Activated CD4-positive, CD25-positive, alpha-beta regulatory T cell (primary cell): ENCODE measurements at places on chromosomes 12 and 14.

GRCh38 chr12:109266106-109266879 is 42.8 kb downstream of the FOXN4 start:
- no peak for DNase-seq

GRCh38 chr12:66111605-66112004 is 18.9 kb downstream of the LLPH start:
- no peak for DNase-seq

DNA sequence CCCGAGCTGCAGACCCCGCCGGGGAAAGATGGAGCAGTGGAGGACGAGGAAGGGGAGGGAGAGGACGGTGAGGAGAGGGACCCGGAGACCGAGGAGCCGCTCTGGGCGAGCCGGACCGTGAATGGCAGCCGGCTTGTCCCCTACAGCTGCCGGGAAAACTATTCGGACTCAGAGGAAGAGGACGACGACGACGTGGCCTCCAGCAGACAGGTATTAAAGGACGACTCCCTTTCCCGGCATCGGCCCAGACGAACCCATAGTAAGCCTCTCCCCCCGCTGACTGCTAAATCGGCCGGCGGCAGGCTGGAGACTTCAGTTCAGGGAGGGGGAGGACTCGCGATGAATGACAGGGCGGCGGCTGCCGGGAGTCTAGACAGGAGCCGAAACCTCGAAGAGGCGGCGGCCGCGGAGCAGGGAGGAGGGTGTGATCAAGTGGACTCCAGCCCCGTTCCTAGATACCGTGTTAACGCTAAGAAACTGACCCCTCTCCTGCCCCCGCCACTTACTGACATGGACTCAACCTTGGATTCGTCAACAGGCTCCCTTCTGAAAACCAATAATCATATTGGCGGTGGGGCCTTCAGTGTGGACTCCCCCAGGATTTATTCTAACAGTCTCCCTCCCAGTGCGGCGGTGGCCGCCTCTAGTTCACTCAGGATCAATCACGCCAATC is 962 bp downstream of the LEMD3 start:
- peak; percentile 23 for DNase-seq

GRCh38 chr12:94140556-94140955 is 7.8 kb upstream of the PLXNC1 start:
- no peak for DNase-seq
